Activated T-cell treated with anti-CD3 and anti-CD28 coated beads, Interleukin-2, amount 50 U/mL, for 48 hours (primary cell): ENCODE measurements at places on chromosomes 13 and 19.
A peak's percentile ranks its signal among the peaks of the same experiment; 100 is the strongest.

DNA sequence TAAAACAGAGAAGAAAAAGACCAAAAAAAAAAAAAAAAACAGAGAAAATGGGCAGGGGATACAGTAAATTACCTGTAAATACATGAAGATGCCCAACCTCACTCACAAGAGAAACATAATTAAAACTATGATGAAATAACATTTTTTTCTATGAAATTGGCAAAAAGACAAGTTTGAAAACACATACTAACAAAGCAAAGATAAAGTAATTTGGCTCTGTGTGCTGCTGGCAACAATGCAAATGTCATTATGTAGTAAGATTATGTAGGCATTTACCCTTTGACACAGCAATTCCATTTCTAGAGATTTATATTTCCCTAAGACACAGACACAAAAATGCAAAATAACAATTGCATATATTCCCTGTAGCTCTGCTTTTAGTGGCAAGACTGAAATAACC lies 20.2 kb downstream of the ZC3H13 start:
- no peak for DNase-seq

- no peak for DNase-seq
Observed at GRCh38 chr13:75309981-75310580, 171.9 kb downstream of the TBC1D4 start.

DNA sequence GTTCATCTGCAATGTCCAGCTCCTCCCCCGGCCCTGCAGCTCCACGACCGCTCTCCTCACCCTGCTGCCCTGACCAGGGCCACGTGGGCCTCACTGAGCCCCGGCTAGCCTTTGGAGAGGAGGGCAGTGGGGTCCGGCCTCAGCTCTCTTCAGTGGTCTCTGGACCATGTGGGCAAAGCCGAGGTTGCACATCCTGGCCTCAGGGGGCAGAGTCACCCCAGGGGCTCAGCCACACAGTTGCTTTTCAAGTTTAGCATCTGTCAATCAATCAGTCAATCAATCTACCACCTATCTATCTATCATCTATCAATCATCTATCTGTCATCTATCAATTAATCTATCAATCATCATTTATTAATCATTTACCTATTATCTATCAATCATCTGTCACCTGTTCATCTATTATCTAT lies 3.0 kb upstream of the DIRAS1 start:
- DNase-seq, result no peak

DNA sequence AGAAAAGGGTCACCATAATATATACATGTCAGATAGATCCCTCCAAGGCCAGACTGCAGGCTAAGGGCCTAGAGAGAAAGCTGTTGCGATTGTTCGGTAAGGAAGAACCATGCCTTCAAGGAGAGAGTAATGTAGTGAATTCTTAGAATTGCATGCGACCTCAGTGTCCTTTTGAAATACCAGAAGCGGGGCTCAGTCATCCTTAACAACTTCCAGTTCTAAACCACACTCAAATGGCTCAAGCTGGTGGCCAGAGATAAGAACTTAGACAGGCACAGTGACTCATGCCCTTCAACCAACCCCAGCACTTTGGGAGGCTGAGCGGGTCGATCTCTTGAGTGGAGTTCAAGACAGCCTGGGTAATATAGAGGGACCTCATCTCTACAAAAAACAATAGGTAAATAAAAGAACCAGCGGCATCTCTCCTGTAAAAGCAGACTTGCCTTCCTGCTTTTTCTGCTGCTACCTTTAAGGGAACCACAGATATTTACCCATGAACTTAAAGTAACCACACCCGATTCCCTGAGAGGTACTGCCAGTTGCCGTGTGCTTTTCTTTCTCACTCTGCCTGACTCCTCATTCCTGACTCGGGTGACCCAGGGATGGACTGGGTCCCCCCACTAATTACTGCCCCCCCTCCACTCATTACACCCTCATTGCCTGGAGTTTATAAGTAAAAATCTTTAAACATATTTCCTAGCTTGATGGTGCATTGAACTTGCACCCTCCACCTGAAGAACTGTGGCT lies 15.4 kb upstream of the SIGLEC6 start:
- DNase-seq, result peak; percentile 44

- DNase-seq, result no peak
Observed at GRCh38 chr13:37905736-37906135, 36.2 kb upstream of the TRPC4 start.

DNA sequence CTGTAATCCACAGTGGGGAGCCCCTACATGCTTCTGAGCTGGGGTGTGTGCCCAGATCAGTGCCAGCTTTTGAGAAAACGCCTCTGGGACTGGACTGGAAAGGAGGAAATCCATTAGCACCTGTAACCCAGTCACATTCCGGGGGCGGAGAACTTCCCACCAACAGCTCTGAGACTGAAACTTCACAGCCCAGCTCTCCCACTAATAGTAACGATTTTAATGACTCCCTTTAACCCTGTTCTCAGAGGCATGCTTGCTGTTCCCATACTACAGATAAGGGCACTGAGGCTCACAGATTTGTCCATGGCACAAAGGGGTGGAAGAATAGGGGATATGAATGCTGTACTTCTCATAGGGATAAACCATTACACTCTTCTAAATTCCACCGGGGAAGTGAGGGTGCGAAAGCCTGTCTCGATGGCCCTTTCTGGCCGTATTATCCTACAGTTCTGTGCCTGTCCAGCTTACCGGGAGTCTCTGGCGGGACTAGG lies 851 bp downstream of the FBXO46 start:
- peak; percentile 43 for DNase-seq

DNA sequence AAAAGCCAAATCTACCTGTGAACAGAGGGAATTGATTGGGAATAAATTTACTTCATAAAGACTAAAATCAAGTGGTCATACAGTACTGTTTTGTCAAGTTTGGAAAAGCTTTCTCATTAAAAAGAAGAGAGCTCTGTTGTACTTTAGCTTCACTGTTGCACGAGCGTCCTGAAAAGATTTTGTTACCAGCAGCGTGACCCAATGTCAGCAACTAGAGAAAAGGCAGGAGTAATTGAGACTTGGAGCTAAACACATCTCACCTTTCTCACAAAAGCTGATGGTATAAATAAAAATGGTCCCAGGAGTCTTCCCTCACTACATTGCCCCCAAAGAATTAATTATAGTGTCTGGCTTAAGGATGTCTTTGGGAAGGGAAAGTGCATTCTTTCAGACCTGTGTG lies 613.7 kb downstream of the OLFM4 start:
- DNase-seq, result no peak

- DNase-seq, result no peak
Observed at GRCh38 chr19:31128291-31128690, 220.9 kb downstream of the TSHZ3 start.

- DNase-seq, result no peak
Observed at GRCh38 chr13:107548338-107548737, 667.0 kb downstream of the LIG4 start.

DNA sequence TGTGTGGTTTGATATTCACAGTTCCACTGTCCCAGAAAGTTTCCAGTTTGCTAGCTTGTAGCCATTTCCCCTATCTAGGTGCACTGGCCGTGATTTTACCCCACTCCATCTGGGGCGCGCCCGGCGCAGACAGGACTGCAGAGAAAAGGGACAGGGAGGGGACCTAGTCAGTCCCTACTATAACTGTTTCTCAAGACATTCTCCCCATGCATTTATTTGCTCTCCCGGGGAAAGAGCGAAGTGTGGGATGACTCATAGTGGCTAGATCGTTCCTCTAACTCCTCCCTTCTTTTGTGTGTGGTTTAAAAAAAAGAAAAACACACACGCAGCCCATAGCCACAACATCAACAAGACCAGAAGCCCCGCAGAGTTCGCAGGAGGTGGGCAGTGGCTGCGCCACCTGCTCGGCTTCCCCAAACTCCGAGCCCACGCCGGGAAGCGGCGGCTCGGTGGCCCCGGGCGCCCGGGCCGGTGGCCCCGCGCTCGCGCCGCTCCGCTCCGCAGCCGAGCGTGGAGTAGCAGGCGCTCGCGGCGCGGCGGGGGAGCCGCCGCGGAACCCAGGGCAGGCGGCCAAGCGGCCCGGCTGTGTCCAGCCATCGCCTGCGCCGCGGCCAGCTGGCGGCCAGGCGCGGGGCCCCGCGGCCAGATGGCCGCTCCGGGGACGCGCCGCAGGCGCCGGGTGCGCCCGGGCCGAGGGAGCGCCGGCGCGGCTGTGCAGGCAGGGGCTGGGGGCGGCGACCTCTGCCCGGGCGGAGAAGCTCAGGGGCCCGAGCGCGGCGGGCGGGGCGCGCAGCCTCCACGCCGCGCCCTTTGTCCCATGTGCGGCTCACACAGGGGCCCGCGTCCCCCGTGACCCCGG lies 653 bp downstream of the TMTC4 start:
- DNase-seq, result peak; percentile 64

DNA sequence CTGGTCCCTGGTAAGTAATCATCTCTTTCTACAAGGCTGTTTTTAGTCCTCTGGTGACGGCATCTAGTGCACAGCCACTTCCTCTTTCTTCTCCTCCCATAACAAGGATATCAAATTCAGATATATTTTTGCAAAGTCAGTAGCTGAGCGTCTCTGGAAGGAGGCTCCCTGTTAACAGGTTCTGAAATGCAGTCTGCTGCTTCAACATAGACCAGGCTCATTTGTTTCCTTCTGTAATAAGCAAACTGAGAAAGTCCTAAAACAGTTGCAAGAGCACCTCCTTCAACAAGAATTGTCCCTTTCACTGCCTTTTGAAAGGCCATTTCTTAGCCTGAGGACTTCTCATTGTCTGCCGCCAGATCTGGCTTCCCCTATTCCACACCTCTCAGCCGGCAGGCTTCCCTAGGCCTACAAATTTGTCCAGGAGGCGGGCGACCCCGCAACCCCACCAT lies 7.4 kb upstream of the ZSCAN5A start:
- no peak for DNase-seq

- DNase-seq, result no peak
Observed at GRCh38 chr13:32824061-32824460, 192.2 kb upstream of the KL start.

DNA sequence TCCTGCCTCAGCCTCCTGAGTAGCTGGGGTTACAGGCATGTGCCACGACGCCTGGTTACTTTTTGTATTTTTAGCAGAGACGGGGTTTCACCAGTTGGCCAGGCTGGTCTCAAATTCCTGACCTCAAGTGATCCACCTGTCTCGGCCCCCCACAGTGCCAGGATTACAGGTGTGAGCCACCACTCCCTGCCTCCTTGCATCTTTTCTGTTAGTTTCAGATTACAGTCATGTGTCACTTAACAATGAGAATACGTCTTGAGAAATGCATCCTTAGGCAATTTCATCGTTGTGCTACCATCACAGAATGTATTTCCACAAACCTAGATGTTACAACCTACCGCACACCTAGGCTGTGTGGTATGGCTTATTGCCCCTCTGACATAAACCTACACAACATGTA lies 180.4 kb downstream of the TM9SF2 start:
- no peak for DNase-seq
